ENCODE measurements at places on chromosomes 5 and 9. TPM values are rescaled to one million over a fixed set of nuclear protein-coding genes. Genes with fewer than 3 reads are reported as not detected.
A peak's percentile ranks its signal among the peaks of the same experiment; 100 is the strongest.

HNRNPAB gene
- 116 TPM for total RNA-seq

CATSPER3 gene
- 0.87 TPM for total RNA-seq

FRMPD1 gene
- not detected for total RNA-seq

GALNT12 gene
- total RNA-seq: 28.3 TPM

BRINP1 gene
- 1.5 TPM for total RNA-seq

SAXO1 gene
- total RNA-seq: 0.12 TPM

TAF11L5 gene
- total RNA-seq: not detected

POLE3 gene
- total RNA-seq: 31.0 TPM

ZBTB26 gene
- total RNA-seq: 8.2 TPM

TNFSF15 gene
- total RNA-seq: 8.5 TPM

GRCh38 chr9:89462817-89463683 lies 34.9 kb downstream of the SEMA4D start:
- H3K27me3 ChIP-seq: no peaks in the 10 kb centered on the region
- H3K27ac ChIP-seq: no peak overlapping the region
- no peaks in the 10 kb centered on the region for H3K36me3 ChIP-seq
- no peak overlapping the region for H3K4me3 ChIP-seq
- no peaks in the 10 kb centered on the region for H3K4me1 ChIP-seq
- DNase-seq: no peak

GRCh38 chr5:67120032-67120431 lies 76.6 kb downstream of the CD180 start:
- H3K36me3 ChIP-seq: peaks cover 59% of the 10 kb centered on the region
- no peaks in the 10 kb centered on the region for H3K27me3 ChIP-seq

- H3K27me3 ChIP-seq: no peaks in the 10 kb centered on the region
- DNase-seq: no peak
- H3K4me3 ChIP-seq: no peak overlapping the region
- H3K4me1 ChIP-seq: no peaks in the 10 kb centered on the region
These were observed 260.8 kb upstream of the PPP1R2B start for GRCh38 chr5:156589104-156589945.

DNA sequence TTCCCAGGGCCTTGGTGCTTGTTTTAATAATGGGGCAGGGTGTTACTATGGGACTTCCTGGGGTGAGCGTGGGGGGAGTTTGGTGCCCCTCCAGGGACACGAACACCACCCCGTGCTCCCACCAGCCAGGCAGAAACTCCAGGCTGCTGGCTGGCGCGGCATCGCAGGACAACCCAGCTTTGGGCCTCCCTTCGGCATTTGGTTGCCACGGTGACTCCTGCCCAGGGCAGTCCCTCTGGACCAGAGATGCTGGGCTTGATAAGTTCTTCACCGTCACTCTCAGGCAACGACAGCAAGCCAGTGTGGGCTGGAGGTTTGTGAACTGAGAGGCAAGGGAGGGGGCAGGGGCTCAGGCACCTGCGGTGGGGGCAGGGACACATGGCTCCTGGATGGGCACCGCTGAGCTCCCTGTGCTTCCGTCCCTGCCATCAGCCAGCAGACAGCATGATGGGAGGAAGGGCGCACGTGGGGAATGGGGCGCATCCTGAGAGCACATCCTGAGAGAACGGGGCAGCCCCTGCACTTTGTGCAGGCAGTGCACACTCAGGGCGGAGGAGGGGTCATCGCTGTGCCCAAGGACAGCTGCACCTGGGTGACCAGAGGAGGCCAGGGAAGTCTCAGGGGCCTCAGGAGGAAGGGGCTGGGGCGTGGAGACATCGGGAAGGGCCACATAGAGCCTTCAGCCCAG lies 116.4 kb downstream of the RXRA start:
- H3K4me1 ChIP-seq: peaks cover 33% of the 10 kb centered on the region
- no peaks in the 10 kb centered on the region for H3K36me3 ChIP-seq
- no peak overlapping the region for H3K27ac ChIP-seq

- no peaks in the 10 kb centered on the region for H3K27me3 ChIP-seq
- H3K36me3 ChIP-seq: no peaks in the 10 kb centered on the region
- H3K4me3 ChIP-seq: no peak overlapping the region
- H3K27ac ChIP-seq: no peak overlapping the region
These were observed 9.6 kb downstream of the TLE4 start for GRCh38 chr9:79581388-79581787.

- no peak overlapping the region for H3K4me3 ChIP-seq
- no peak overlapping the region for H3K27ac ChIP-seq
- no peak for DNase-seq
- no peaks in the 10 kb centered on the region for H3K4me1 ChIP-seq
- H3K36me3 ChIP-seq: no peaks in the 10 kb centered on the region
- H3K27me3 ChIP-seq: no peaks in the 10 kb centered on the region
These were observed 24.6 kb downstream of the C9orf85 start for GRCh38 chr9:71936066-71936465.

DNA sequence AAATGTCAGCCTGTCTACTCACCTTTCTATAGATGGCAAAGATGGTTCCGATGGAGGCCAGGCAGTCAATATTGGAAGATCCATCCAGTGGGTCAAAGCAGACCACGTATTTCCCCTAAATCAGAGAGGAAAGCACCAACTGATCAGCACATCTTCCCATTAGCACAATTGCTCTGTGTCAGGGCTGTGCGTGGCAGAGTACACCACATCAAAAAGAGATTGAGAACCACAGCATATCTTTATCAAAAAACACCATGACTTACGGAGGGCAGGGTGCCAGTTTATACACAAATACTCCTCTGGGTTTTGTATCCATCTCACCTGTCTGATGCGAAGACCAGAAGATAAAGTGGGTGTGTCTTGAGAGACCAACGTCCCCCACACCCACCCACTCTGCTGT lies 9.1 kb downstream of the FBP2 start:
- no peaks in the 10 kb centered on the region for H3K36me3 ChIP-seq
- no peak for DNase-seq
- no peaks in the 10 kb centered on the region for H3K4me1 ChIP-seq
- H3K27ac ChIP-seq: no peak overlapping the region
- H3K27me3 ChIP-seq: no peaks in the 10 kb centered on the region
- no peak overlapping the region for H3K4me3 ChIP-seq

DNA sequence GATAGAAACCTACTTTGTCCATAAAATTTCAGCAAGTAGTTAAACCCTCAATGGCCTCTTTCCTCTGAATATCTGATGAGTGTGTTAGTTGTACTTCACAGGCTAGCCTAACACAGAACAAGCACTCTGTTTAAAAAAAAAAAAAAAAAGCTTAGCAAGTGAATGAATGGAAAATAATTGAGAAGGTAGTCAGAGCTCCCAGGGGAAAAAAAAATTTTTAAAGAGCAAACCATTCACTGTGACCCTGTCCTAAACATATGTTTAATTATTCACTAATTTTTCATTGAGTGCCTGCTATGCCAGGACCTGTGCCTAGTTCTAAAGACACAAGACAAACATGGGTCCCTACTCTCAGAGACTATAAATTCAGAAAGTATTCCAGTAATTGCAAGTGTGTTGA lies 69.3 kb downstream of the SH3RF2 start:
- no peak for DNase-seq
- H3K27me3 ChIP-seq: no peaks in the 10 kb centered on the region
- no peak overlapping the region for H3K27ac ChIP-seq

GRCh38 chr9:17394881-17395510 lies 183.9 kb upstream of the SH3GL2 start:
- DNase-seq: no peak
- H3K27ac ChIP-seq: no peak overlapping the region
- no peaks in the 10 kb centered on the region for H3K36me3 ChIP-seq

DNA sequence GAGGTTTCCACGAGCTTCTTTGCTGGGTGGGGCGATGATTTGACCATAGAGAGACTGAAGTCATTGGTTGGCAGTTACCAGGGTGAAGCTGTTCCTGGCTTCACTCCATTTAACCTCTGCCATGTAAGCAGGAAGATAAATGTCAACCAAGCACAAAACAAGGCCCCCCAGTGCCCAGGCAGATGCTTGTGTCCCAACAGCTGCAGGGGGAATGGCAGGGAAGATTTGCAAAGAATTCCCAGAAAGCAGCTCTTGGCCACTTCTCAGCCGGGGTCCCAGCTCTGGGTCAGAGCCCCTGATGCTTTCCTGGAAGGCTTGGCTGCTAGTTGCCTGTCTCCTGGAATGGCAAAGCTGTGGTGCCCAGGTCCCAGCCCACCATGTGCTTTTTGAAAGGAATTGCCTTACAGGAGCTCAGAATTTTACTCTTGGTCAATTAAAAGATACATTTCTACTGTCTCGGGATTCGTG lies 383.4 kb downstream of the ENC1 start:
- no peaks in the 10 kb centered on the region for H3K27me3 ChIP-seq
- H3K4me3 ChIP-seq: no peak overlapping the region
- peaks cover 11% of the 10 kb centered on the region for H3K4me1 ChIP-seq
- H3K36me3 ChIP-seq: no peaks in the 10 kb centered on the region
- H3K27ac ChIP-seq: peak overlapping the region; percentile 14

DNA sequence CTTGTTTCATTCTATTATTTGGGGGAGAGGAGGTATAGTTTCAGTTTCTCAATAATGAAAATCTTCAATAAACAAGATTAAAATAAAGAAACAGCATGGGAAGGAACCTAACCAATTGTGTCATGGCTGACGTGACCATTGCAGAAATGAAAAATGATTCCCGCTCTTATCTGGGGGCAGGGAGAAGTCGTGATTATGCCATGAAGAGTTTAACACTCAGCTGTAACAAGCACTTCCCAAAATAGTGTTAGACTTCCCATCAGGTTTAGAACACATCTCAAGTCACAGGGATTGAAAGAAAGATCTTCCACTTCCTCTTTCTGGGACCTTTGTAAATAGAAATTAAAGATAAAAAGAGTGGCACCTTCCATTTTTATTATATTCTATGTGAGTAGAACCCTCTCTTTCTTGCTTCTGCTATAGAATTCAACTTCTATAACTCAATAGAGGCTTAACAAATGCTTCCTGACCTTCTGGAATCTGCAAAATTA lies 122.2 kb downstream of the TRPM6 start:
- H3K4me1 ChIP-seq: no peaks in the 10 kb centered on the region
- no peak overlapping the region for H3K4me3 ChIP-seq
- no peak overlapping the region for H3K27ac ChIP-seq

DNA sequence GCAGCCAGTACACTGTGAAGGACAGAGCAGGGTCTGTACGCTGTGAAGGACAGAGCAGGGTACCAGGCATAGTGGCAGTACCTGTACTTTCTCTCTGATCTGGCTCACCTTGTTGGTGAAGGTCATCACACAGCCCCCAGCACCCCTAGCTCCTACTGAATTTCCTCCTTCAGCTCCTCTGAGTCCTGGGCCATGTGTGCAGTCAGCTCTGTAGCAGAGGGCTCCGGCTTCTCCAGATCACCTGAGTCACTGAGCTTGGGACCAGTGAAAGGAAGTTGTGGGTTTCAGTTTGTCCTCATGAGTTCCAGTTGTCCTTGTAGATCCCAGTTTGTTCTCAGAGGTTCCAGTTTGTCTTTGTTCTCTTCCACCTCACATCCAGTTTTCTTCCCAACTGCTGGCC lies 5.5 kb downstream of the NUDT2 start:
- H3K36me3 ChIP-seq: peaks cover 24% of the 10 kb centered on the region
- no peak overlapping the region for H3K27ac ChIP-seq
- H3K4me1 ChIP-seq: no peaks in the 10 kb centered on the region
- H3K4me3 ChIP-seq: no peak overlapping the region

DNA sequence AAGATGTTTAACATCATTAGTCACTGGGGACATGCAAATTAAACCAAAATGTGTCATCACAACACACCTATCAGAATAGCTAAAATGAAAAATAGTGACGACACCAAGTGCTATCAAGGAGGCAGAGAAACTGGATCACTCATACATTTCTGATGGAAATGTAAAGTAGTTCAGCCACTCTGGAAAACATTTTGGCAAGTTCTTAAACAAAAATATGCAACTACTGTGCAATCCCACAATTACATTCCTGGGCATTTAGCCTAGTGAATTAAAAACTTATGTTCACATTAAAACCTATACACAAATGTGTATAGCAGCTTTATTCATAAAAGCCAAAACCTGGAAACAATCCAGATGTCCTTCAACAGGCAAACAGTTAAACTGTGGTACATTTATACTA lies 53.1 kb downstream of the SVEP1 start:
- H3K27me3 ChIP-seq: no peaks in the 10 kb centered on the region
- no peak overlapping the region for H3K27ac ChIP-seq
- no peak overlapping the region for H3K4me3 ChIP-seq
- no peaks in the 10 kb centered on the region for H3K4me1 ChIP-seq
- DNase-seq: no peak

Measured in upper lobe of right lung (tissue), 1 donor.